Ovary (tissue), 10 donors: ENCODE measurements at places on chromosomes 6 and 20. TPM values are rescaled to one million over a fixed set of nuclear protein-coding genes. Genes with fewer than 3 reads are reported as not detected.

DNA sequence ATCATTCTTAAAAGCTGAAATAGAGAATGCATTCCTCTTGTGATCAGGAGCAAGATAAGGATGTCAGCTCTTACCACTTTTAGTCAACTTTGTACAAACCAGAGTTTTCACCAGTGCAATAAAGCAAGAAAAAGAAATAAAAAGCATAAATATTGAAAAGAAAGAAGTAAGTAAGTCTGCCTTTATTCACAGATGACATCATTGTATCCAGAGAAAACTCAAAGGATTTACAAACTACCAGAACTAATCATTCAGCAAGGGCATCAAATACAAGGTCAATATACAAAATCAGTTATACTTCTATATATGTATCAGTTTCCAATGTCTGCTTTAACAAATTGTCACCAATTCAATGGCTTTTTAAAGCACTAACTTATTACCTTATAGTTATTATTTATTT, 13.4 kb downstream of the TTLL9 start:
- DNase-seq, result no peak

DEFB124 gene
- not detected for total RNA-seq

CPXM1 gene
- total RNA-seq, result 8.0 TPM

MPIG6B gene
- not detected for total RNA-seq

UBE2C gene
- 1.3 TPM for total RNA-seq

DNA sequence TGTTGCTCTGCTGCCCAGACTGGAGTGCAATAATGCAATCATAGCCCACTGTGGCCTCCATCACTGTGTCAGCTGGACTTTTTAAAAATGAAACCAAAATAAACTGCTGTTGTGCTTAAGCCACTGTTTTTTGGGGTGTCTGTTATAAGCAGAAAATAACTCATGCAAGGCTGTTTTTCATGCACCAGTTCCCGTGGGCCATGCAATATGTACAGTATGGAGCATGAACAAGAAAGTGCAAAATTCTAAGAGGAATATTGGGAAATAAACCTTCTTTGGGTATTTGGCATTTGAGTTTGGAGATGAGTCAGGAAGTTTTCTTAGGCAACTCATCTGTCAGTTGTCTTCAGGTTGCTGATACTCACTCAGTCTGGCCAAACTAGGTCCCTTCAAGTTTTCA, 14.9 kb upstream of the ZFAND3 start:
- no peak for DNase-seq

GRCh38 chr6:134744301-134744700, 205.6 kb downstream of the ALDH8A1 start:
- DNase-seq, result no peak
